ENCODE measurements at places on chromosomes 7 and 10. TPM values are rescaled to one million over a fixed set of nuclear protein-coding genes. Genes with fewer than 3 reads are reported as not detected.

GRCh38 chr10:69757553-69758309 lies 44.0 kb upstream of the COL13A1 start:
- DNase-seq, result no peak

HABP2 gene
- total RNA-seq, result 0.72 TPM

DNA sequence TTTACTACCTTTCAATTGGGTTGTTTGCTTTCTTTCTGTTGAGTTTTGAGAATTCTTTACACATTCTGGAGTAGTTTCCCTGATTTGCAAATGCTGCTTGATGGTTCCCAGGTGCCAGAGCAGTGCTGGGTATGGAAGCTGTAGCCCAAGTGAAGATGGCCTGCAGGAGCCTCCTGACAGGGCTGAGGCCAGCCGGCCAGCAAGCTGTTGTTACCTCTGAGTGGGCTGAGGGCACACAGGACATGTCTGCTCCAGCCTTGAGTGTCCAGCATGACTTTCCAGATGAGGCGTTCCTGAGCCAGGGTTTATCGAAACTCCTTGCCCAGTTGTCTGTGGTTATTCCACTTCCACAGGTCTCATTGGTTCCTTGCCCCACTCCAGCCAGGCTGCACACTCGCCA lies 164.6 kb upstream of the TNS3 start:
- DNase-seq, result no peak

DNA sequence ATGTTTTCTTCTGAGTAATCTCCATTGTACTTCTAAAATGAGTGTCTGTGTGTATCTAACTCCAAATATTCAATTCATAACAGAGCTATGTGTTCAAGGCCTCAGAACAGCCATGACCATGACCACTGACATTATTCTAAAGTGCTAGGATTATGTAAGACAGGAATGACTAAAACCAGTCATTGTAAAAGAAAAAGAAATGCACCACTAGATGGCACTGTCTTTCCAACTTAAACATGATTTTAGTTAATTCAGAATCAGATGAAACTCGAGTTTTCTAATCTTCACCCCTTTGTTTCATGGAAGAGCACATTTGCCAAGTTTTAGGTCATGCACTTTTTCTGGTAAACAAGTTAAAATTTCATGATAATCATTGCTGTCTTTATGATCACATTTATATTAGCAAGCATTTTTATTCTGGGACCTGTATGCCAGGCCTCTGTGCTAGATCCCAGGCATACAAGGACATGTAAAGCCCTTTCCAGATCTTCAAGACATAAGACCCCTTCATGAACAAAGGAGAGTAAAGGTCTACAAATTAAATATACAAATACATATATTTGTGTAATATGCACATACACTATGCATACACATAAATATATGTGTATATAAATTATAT lies 26.1 kb upstream of the RSU1 start:
- DNase-seq, result no peak

RGR gene
- not detected for total RNA-seq

DYDC2 gene
- total RNA-seq, result not detected

PNLIPRP1 gene
- total RNA-seq, result not detected

DNA sequence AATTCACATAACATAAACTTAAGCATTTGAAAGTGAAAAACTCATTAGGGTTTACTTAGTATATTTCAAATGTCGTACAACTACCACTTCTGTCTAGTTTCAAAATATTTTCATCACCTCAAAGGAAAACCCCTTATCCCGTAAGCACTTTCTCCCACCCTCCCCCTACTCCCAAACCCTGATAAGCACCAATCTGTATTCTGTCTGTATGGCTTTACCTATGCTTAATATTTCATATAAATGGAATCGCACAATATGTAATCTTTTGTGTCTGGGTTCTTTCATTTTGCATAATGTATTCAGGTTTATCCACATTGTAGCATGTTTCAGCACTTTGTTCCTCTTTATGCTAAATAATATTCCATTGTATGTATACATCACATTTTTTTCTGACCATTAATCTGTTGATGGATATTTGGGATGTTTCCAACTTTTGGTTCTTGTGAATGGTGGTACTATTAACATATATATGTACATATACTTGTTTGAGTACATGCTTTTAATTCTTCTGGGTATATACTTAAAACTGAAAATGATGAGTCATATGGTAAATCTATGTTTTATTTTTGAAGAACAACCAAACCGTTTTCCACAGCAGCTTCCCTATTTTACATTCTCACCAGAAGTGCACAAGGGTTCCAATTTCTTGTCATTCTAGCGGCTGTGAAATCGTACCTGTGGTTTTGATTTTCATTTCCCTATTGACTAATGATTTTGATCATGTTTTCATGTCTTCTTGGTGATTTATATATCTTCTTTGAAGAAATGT lies 6.2 kb upstream of the STARD3NL start:
- no peak for DNase-seq

DNA sequence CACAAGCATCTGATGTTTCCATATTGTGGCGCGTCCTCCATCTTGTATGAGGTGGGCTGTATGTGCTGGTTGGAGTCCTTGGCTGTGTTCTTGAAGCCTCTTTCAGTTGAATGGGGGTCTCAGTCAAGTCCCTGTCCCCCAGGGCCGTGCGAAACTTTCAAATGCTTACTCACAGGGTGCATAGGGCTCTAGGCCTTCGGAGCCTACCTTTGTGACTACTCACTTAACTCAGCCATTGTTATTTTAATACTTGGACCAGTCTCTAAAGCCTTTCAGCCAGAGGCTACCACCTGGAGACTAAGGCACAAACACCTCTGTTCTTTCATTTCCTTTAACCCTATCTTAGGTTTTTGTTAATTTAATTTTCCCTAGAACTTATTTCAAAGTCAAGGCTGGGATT lies 785.9 kb downstream of the GATA3 start:
- DNase-seq, result no peak

- DNase-seq, result no peak
Measured at GRCh38 chr10:75021379-75022249, 89.8 kb upstream of the SAMD8 start.

DNA sequence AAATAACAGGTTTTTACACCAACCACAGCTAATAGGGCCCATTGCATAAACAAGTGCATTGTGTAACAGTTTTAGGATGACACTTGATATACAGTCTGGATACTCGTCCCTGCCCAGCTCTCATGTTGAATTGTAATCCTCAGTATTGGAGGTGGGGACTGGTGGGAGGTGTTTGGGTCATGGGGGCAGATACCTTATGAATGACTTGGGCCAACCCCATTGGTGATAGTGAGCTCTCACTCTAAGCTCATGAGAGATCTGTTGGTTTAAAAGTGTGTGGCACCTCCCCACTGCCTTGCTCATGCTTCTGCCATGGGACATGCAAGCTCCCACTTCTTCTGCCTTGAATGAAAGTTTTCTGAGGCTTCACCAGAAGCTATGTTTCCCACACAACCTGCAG lies 136.7 kb downstream of the PDE1C start:
- DNase-seq, result no peak

- DNase-seq, result no peak
Measured at GRCh38 chr7:151175793-151176311, 8.4 kb upstream of the GBX1 start.

ATG9B gene
- 180 TPM for total RNA-seq

INA gene
- total RNA-seq, result not detected

AMZ1 gene
- total RNA-seq, result not detected

GRCh38 chr10:112639298-112639697 lies 192.3 kb downstream of the VTI1A start:
- DNase-seq, result no peak

DNA sequence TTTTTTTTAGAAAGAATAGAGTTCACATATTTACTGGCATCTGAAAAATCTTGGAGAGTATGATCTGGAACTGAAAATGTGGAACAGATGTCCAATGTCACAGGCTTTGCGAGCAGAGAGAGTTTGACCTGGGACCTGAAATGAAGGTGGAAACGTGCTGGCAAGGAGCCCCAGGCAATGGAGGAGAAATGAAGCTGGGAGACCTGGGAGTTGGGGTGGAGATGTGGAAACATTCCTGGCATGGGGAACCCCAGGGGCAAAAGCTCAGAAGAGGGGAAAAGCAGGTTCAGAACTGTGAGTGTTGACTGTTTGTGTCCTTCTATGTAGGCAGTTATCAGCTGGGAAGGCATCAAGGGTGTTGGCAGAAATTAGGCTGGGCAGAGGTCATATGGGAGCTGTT lies 7.3 kb upstream of the PNLIPRP2 start:
- no peak for DNase-seq

GRCh38 chr7:155796381-155797261 lies 15.6 kb downstream of the SHH start:
- no peak for DNase-seq

PAXIP1 gene
- 13.5 TPM for total RNA-seq

DNA sequence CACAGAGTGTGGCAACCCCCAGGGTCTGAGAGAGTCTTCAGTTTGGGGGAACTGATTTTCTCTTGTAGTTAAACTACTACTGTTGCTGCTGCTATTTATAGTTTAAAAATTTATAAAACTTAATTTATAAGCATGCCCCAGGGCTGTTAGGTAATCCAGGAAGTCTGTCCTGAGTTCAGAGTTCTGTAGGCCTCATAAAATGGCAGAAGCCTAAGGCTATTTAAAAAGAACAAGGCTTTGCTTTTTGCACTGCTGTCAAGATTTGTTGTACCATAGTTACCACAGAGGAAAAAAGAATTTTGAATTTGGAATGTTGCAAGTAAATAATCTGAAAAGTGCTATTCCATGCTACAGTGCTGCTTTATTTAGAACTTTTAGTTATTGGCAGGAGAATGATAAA lies 66.1 kb downstream of the AGK start:
- DNase-seq, result no peak

GRCh38 chr7:72078301-72078700 lies 333.8 kb downstream of the CALN1 start:
- DNase-seq, result no peak

GRCh38 chr10:103930449-103930848 lies 12.5 kb upstream of the STN1 start:
- DNase-seq, result no peak

DNA sequence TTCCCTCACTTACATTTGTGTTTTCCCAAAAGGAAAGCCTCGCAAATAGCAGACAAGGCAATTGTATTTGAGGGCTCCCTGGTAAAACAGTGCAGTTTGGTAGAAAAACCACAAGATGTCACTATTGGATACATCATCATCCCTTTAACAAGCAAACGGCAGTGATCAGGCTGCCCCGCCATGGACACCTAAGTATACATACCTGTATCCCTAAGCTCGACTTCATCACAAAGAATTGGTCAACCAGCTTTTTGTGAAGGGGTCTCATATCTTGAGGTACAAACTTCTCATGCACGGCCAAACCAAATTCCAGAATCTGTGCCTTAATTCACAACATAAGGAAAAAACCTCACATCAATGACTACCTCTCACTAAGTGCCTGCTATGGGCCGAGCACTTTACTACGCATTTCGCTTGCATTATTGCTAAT lies 179.5 kb upstream of the IMMP2L start:
- DNase-seq, result no peak

- DNase-seq, result no peak
Measured at GRCh38 chr7:94008537-94008936, 4.4 kb upstream of the BET1 start.
